ENCODE measurements at places on chromosomes 1 and 21. TPM values are rescaled to one million over a fixed set of nuclear protein-coding genes. Genes with fewer than 3 reads are reported as not detected.

DNA sequence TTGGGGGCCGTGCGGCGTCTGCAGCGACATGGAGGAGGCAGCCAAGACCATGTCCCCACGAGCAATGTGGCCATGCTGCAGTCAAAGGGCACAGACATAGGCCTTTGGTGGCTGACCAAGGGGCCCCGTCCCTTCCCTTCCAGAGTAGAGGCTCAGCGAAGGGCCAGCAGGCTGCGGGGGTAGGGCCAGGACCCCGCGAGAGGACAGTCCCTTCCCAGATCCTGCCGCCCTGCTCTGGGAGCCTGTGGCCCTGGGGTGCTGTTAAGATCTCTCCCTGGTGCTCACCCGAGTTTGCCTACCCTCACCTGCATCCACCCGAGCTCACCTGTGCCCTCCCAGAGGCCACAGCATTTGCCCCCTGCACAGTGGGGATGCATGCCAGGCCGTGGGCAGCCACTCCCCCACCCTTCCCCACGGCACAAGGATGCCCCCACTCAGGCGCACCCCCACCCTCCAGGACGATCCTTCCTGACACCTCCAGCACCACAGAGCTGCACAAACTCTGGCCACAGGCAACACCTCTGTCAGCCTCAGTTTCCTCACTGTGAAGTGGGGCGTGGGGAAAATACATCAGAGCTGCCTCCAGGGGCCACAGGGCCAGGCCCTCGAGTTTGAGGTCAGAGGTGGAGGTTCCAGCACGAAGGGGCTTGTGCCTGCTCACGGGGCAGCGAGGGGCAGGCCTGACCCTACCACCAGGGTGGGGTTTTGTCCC, 15.5 kb downstream of the ITGB2 start:
- H3K36me3 ChIP-seq = no peaks in the 10 kb centered on the region
- H3K27ac ChIP-seq = no peak overlapping the region
- H3K4me3 ChIP-seq = no peak overlapping the region
- H3K27me3 ChIP-seq = no peaks in the 10 kb centered on the region
- DNase-seq = no peak

DNA sequence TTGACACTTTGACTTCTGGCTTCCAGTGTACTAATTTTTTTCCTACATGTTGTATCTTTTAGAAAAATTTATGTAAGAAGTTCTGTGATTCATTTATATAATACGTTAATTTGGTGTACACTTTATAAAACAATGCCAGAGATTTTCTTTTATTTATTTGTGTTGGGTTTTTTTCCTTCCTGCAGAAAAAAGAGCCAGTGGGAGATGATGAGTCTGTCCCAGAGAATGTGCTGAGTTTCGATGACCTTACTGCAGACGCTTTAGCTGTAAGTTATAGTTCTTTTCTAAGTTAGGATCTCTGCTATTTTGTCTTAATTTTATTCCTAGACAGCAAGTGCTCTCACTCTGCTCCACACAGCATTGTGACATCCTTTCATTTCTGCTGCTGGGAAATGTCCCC, 14.4 kb downstream of the SARS1 start:
- H3K27me3 ChIP-seq = no peaks in the 10 kb centered on the region
- H3K4me1 ChIP-seq = peaks cover 11% of the 10 kb centered on the region
- no peak overlapping the region for H3K27ac ChIP-seq
- H3K36me3 ChIP-seq = peaks cover 78% of the 10 kb centered on the region
- no peak overlapping the region for H3K4me3 ChIP-seq

DNA sequence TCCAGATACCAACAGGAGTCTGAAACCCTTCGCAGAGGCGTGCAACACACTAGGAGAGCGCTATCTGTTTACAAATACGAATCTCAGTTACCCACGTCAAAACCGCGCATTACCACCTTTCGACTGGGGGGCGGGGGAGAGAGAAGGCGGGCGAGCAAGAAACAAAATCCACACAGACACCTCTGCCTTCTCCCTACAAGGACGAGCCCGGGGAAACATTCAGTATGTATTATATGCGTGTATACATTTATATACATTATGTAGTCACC, 722 bp downstream of the TUT4 start:
- H3K27ac ChIP-seq = peak overlapping the region; percentile 50
- no peaks in the 10 kb centered on the region for H3K36me3 ChIP-seq
- H3K4me3 ChIP-seq = peak overlapping the region; percentile 87
- peaks cover 17% of the 10 kb centered on the region for H3K4me1 ChIP-seq
- DNase-seq = peak; percentile 78

DNA sequence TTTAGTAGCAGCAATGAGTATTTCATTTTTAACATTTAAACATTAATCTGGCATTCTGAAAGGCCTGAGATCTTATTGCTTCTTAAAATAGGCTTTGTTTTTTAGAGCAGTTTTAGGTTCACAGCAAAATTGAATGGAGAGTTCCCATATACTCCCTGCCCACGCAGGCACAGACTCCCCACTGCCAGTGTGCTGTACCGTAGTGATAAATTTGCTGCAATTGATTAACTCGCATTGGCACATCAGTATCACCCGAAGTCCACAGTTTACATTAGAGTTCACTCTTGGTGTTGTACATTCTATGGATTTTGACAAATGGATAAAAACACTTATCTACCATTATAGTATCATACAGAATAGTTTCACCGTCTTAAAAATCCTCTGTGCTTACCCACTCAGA, 71.8 kb upstream of the ERRFI1 start:
- no peak overlapping the region for H3K4me3 ChIP-seq
- H3K27me3 ChIP-seq = no peaks in the 10 kb centered on the region
- peaks cover 44% of the 10 kb centered on the region for H3K4me1 ChIP-seq

- no peaks in the 10 kb centered on the region for H3K4me1 ChIP-seq
- no peak overlapping the region for H3K4me3 ChIP-seq
- H3K27ac ChIP-seq = no peak overlapping the region
- H3K27me3 ChIP-seq = peaks cover 39% of the 10 kb centered on the region
Observed at GRCh38 chr1:205440476-205441317, 15.1 kb downstream of the BLACAT1 start.

DNA sequence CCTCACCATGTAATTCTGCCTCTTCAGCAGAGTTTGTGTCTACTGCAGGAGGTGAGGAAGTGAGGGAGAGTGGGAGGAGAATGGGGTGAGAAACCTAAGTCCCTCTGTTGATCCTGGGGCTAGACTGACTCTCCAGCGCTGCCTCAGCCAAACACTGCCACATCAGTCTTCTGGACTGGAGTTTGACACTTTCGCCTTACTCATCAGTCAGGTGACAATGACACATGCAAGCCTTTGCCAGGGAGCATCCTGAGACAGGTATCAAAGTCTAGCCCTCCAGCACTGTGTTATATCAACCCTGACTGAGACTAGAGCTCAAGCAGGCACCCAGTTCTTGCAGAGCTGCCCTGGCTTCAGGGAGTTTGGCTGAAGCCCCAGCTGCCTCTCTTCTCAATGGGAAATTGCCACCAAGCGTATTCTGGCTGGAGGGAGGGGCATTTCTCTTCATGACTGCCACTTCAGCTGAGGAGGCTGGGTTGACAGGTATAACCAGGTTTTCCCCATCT, 33.3 kb upstream of the SUCO start:
- DNase-seq = peak; percentile 45
- no peaks in the 10 kb centered on the region for H3K36me3 ChIP-seq
- no peak overlapping the region for H3K27ac ChIP-seq
- H3K4me1 ChIP-seq = peaks cover 18% of the 10 kb centered on the region
- H3K4me3 ChIP-seq = no peak overlapping the region

DNA sequence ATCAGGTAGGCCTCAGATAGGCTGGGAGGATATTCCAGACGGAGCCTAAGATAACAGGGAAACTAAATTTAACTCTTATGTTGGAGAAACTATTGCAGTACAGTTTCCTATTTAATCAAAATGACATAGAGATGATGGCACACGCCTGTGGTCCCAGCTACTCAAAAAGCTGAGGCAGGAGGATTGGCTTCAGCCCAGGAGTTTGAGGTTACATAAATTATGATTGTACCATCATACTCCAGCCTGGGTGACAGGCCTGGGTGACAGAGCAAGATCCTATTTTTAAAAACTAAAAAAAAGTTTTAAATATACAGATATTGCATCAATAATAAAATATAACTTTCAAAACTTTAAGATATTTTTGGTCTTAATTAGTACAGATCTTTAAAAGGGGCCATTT, 25.2 kb upstream of the TAL1 start:
- H3K4me3 ChIP-seq = no peak overlapping the region
- no peaks in the 10 kb centered on the region for H3K4me1 ChIP-seq

- no peaks in the 10 kb centered on the region for H3K36me3 ChIP-seq
- no peak overlapping the region for H3K4me3 ChIP-seq
- no peak for DNase-seq
- H3K27ac ChIP-seq = no peak overlapping the region
- H3K4me1 ChIP-seq = no peaks in the 10 kb centered on the region
Observed at GRCh38 chr21:40176724-40177123, 309.5 kb downstream of the PCP4 start.

RBM11 gene
- total RNA-seq = not detected

KCNN3 gene
- total RNA-seq = not detected

NHLH1 gene
- not detected for total RNA-seq

TNNT2 gene
- not detected for total RNA-seq

RGS8 gene
- total RNA-seq = not detected

RBP7 gene
- total RNA-seq = not detected

CELA2A gene
- total RNA-seq = not detected

SELL gene
- not detected for total RNA-seq

BRDT gene
- total RNA-seq = not detected
